ENCODE measurements at places on chromosomes 2 and 18.

DNA sequence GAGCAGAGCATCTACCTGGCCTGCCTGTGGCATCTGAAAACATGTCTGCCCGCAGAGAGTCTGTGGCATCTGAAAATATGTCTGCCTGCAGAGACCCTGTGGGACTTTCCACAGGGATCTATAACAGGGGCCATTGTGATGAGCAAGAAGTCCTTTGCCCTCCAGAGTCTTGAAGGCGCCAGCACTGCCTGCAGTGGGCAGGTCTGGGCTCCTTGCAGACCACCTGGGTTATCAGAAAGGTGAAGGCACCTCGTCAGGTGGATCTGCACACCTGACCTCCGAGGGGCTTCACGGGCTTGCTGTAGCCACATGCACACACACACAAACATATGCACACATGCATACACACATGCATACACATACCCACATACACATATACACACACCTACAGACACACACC is 189.5 kb upstream of the HDAC4 start:
- no peak for DNase-seq

- no peak for DNase-seq
Measured at GRCh38 chr2:66448136-66448991, 13.4 kb downstream of the MEIS1 start.

- no peak for DNase-seq
Measured at GRCh38 chr2:57141269-57141668, 905.3 kb upstream of the VRK2 start.

GRCh38 chr2:210593166-210593565 is 36.8 kb downstream of the CPS1 start:
- no peak for DNase-seq

DNA sequence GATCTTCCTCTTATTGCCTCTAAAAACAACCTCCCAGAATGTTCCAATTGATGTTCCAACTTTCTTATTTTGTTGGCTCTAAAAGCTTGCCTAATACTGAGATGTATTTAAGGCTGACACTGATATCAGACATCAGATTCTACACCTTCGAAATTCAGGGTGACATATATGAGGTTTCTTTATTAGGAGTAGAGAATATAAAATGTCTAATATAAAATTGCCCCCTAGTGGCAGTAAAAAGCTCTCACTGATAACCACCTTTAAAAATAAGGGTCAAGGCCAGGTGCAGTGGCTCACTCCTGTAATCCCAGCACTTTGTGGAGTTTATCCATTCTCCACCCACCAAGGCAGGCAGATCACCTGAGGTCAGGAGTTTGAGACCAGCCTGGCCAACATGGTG is 789.7 kb upstream of the SLC39A10 start:
- DNase-seq, result no peak

GRCh38 chr2:71544919-71545571 is 91.7 kb downstream of the DYSF start:
- DNase-seq, result no peak

- no peak for DNase-seq
Measured at GRCh38 chr2:119586085-119586484, 41.8 kb downstream of the CFAP221 start.

DNA sequence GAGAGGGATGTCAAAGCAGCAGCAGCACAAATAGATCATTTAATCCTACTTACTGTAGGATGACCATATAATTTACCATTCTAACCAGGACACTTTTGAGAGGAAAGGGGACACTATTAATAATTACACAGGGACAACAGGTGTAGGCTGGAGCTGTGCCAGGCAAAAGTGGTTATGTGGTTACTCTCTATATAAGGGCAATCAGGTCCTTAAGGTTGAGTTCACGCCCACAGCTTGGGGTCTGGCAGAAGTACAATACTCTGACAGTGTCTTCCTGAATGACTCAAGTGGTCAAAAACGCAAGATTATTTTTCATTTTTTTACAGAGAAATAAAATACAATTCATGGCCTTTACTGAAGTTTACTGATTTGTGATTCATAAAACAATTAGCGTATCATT is 2.8 kb downstream of the PREPL start:
- no peak for DNase-seq

DNA sequence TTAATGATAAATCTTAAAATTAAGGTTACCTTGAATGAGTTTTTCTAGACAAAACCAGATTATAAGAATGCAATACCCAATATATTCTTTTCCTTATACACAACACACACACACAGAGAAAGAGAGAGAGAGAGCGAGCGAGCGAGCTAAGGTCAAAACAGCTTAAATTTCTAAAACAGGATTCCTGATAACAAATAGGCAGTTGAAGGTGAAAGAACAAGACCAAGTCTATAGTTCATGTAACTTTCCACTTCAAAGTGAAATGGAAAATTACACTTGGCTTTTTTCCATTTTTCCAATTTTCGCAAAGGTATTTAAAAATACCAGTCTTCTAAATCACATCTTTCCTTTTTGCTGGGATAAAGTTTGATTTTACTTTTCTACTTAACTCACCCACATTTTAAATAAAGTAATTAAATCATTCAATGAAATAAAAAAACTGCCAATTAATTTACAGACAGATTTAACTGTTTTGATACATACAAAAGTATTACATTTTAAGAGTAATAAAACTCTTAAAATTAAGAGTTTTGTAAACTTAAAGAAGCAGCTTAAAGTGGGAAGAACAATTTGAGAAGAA is 98.8 kb downstream of the COBLL1 start:
- DNase-seq, result no peak

GRCh38 chr2:144402251-144402650 is 117.7 kb downstream of the ZEB2 start:
- no peak for DNase-seq

DNA sequence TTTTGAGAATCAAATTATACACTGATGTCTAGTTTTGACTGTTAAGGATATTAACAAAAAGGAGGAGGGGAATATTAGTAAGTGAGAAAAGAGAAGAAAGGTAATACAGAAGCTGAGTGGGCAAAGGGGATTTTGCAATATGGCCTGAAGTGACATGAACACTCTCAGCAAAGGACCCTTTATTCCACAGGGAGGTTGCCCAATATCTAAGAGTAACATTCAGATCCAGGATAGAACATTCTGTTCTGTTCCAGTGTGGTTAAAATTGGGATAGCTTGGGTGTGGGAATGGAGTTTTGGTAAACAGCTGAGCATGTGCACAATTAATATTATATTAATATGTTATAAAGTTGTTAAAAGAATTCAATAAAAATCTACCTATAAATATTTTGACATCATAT is 120.1 kb downstream of the ZNF385B start:
- no peak for DNase-seq
